ENCODE measurements at places on chromosomes 16 and 17.

- H3K4me1 ChIP-seq = peaks cover 16% of the 10 kb centered on the region
- DNase-seq = no peak
- peak overlapping the region; percentile 51 for H3K4me3 ChIP-seq
- H3K27me3 ChIP-seq = no peaks in the 10 kb centered on the region
Measured at GRCh38 chr17:40139566-40140058, 725 bp upstream of the CASC3 start.

DNA sequence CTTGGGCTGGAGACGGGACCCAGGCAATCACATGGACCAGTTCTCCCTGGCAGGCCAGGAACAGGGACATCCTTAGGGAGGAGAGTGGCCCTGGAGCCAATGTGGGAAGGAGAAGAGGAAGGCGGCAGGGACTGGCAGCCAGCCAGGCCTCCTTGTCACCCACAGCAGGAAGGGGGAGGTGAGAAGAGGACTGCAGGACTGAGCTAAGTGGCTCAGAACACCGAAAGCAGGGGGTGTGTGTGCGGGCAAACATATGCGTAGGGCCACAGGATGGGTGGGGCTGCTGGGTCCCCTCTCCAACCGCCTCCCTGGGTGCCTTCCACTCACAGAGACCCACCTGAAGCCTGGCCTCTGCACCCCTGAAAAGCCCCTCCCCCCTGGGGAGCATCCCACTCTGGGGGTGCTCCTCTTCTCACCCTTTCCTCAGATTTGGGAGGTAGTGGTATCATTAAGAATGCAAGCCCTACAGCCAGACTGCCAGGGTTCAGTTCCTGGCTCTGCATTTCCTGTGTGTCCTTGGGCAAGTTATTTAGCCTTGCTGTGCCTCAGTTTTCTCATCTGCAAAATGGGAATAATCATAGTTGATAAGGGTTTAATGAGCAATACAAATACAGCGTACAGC, 8.1 kb downstream of the PNMT start:
- DNase-seq = peak; percentile 61
- H3K4me1 ChIP-seq = peaks cover 69% of the 10 kb centered on the region
- peak overlapping the region; percentile 62 for H3K27ac ChIP-seq
- no peak overlapping the region for H3K4me3 ChIP-seq
- no peaks in the 10 kb centered on the region for H3K27me3 ChIP-seq
- no peaks in the 10 kb centered on the region for H3K36me3 ChIP-seq

DNA sequence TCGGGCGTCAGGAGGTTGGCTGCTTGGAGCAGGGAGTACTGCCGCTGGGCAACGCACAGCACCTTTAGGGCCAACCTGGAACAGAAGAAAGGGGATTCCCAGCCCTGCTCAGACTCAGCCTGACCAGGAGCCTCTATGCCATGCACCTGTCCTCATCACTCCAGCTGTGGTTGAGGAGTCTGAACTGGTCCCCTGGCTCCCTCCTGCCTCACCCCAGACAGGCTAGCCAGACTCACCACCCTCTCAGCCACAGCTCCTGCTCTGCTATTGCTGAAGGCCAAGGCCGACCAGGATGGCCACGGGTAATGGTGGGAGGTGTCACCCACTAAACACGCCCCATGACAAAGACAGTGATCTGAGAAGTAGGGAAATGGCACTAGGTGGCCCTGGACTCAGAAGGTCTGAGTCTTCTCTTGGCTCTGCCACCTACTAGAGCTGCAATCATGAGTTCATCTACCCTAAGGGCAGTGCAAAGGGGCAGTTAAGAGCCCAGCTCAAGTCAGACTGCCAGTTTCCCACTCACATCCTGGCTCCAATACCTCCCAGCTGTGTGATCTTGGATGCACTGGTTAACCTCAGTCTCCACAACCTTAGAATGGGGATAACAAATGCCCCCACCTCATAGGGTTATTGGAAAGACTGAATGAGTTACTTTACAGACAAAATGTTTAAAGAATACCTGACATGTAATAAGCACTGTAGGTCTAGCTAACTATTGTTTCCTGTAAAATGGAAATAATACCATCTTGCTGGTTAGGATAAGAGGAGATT, 13.8 kb upstream of the GFAP start:
- no peaks in the 10 kb centered on the region for H3K4me1 ChIP-seq
- no peak overlapping the region for H3K4me3 ChIP-seq
- H3K36me3 ChIP-seq = no peaks in the 10 kb centered on the region
- H3K27me3 ChIP-seq = no peaks in the 10 kb centered on the region
- H3K27ac ChIP-seq = no peak overlapping the region

DNA sequence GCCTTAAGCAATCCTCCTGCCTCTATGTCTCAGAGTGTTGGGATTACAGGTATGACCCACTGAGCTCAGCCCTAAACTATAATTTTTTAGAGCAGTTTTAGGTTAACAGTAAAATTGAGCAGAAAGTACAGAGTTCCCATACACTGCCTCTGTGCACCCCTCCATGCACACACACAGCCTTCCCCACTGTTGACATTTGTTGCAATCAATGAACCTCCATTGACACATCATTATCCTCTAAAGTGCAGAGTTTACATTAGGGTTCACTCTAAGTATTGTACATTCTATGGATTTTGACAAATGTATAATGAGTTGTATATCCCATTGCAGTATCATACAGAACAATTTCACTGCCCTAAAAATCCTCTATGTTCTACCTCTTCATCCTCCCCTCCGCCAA, 35.0 kb downstream of the NGFR start:
- no peak overlapping the region for H3K4me3 ChIP-seq
- H3K36me3 ChIP-seq = no peaks in the 10 kb centered on the region
- no peak for DNase-seq
- H3K27me3 ChIP-seq = no peaks in the 10 kb centered on the region
- no peak overlapping the region for H3K27ac ChIP-seq

DNA sequence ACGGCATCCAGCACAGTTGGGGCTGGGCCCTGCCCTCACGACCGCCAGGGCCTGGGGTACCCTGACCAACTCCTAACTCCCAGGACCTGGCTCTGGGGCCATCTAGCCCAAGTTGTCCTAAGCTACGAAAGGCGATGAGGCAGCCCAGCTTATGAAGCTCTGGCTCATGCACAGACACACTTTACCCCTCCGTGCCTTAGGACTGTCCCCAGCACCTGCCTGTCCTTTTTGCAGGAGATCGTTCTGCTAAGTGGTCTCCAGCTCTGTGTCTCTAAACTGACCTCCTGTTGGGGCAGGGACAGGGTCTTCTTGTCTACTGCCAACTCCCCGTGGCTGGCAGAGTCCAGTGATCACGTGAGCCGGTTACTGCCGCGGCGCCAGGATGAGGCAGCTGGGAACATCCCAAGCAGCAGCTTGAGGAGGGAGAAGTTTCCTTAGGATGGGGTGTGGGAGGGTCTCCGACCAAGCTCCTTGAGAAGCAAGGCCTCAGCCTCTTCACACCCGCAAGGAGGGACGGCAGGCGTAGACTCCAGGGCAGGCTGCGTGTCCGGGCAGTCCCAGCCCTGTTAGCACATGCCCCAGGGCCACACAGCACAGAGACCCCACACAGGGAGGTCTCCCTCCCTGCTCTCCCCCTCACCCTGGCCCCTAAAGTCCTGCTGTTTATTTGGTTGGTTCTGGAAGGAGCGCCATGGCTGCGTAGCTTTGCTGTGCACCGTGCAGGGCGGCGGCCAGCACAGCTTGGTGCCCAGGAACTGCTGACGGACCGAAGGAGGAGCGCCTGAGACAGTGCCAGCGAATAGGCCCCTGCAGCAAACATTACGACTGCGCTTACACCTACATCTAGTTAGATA, 16.4 kb upstream of the METRNL start:
- no peak for DNase-seq
- H3K4me3 ChIP-seq = no peak overlapping the region
- H3K27me3 ChIP-seq = no peaks in the 10 kb centered on the region
